ENCODE measurements at places on chromosomes 11 and 22.

- DNase-seq, result no peak
These were observed 51.3 kb upstream of the CADM1 start for GRCh38 chr11:115555336-115556090.

DNA sequence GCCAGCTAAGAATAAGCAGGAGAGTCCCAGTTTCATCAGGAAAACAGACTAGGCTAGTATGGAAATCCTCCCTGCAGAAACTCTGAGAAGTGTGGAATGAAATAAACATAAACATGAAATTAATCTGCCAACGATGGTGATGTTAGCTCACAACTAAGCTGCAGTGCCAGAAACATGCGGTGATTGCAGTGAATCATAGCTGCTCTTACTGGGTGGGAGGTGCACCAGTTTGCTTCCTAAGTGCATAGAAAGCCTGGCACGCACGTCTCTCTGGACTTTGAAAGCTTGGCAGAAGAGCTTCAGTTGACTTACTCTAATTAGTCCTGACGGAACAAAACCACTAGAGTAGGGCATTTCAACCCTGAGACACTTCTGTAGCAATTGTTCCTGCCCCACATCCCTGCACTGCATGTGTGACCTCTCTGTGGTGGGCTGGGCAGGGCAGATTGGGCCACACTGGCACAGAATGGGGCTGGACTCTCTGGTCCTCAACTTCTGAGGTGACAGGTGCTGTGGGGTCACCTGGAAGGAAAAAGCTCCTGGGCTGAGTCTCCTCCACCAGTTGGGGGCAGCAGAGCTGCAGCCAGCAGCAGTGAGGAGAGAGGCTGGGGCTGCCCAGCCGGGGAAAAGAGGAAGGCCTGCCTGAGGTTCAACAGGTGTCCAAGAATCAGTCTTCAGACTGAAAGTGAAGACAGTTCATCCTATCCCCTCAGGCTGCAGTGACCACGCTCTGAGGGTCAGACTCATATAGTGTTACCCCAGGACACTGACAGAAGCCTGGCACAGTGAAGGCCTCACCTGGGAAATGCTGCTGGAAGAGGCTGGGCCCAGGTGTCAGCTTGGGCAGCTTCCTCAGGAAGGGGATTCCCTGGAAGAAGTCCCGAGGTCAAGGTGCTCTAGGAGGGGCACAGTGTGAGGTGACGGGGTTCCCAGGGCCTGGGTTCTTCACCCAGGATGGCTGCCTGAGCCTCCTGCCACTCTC is 40.5 kb downstream of the GGTLC2 start:
- no peak for DNase-seq

DNA sequence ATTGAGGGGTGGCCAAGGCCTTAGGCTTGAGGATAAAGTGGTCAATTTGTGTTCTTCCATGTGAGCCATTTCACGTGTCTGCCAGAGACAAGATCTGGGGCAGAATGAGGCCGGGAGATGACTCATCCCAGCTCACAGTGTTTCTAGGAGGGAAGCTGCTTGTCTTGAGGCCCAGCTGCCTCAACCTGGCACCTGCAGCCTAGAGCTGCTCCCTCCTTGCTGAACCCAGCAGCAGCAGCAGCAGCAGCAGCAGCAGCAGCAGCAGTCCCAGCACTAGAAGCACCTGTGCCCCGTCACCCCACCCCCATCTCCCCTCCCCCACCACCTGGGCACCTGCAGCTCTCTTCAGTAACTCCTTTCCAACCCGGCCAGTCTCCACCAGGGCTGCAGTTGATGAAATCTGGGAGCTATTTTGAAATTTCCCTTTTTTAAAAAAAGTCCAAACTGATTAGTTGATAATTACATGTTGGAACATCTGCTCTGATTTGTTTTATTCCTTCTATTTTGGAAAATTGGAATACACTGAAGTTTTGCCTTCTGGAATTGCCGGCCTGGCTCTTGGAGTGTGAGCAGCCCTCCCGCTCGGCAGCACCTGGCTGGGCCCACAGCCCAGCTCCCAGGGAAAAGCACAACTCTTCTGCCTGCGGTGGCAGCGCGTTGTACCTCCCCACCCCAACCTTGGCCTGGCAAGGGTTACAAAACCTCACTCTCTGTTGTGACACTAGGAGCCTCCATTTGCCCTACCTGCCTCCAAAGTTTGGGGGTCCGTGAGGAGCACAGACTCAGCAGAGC is 143.5 kb downstream of the NXPE2 start:
- no peak for DNase-seq

DNA sequence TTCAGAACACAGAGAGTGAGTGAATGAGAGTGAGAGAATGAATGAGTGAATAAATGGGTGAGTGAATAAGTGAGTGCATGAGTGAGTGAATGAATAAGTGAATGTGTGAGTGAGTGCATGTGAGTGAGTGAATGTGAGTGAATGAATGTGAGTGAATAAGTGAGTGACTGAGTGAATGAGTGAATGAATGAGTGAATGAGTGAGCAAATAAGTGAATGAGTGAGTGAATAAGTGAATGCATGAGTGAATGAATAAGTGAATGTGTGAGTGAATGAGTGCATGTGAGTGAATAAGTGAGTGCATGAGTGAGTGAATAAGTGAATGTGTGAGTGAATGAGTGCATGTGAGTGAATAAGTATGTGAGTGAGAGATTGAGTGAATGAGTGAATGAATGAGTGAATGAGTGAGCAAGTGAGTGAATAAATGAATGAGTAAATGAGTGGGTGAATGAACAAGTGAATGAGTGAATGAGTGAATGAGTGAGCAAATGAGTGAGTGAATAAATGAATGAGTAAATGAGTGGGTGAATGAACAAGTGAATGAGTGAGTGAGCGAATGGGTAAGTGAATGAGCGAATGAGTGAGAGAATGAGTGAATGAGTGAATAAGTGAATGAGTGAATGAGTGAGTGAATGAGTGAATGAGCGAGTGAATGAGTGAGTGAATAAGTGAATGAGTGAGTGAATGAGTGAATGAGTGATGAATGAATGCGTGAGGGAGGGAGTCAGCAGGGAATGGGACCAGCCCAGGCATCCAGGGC is 21.3 kb upstream of the MUC5B start:
- DNase-seq, result no peak

DNA sequence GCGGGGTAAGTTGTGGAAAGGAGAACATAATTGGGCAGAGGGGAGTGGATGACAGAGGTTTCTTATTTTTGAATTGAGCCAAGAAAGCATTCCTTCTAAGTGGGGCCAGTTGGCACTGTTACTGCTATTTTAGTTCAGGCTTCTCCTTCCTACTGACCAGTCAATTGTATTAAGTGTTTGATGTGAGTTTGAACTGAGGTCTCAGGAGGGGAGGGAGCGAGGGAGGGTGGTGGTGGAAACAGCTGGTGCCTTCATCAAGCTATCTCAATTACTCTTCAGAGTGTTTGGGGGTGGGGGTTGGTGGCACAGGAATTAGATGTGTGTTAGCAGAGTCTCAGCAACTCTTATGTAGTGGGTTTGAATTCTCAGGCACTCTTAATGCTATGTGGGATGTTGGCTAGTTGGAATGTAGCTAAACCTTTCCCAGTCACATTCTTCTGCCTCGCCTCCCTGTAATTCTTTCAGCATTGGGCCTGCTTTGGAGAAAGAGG is 14.5 kb downstream of the CTNND1 start:
- DNase-seq, result no peak

GRCh38 chr11:31808721-31809540 is 2.2 kb downstream of the PAX6 start:
- no peak for DNase-seq

DNA sequence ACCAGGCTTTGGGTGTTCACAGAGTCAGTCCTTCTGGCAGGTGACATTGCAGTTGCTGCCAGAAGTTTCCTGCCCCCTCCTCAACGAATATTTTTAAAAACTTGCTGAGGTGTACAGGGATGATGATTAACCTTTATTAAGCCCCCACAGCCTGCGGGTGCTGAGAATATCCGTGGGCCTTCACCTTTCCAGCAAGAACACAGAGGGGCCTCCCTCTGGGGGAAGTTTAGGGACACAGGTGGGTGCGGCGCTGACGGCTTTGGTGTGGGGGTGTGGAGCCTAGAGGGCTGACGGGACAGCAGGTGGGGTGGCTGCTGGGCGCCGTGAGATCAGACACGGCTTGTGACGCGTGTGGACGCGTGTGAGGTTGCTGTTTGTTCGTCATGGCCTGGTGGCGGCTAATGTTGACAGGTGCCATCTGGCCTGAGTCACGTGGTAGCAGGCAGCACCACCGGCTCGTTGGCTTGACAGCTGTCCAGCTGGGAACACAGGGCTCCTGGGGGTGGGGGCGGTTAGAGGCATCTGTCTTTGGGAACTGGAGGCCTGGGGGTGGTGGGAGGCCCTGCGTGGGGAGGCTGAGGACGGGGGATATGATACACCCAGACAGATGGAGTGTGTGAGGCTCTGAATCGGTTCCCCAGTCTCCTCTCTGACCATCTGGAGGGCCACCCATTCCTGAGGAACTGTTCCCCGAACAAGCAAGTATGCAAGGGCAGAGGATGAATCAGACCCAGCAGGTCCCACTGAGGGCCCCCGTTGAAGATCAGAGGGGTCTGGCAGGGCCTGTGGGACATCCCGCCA is 12.5 kb upstream of the LRRC10B start:
- DNase-seq, result no peak

- DNase-seq, result no peak
These were observed 365.3 kb downstream of the CTTN start for GRCh38 chr11:70763606-70764005.

DNA sequence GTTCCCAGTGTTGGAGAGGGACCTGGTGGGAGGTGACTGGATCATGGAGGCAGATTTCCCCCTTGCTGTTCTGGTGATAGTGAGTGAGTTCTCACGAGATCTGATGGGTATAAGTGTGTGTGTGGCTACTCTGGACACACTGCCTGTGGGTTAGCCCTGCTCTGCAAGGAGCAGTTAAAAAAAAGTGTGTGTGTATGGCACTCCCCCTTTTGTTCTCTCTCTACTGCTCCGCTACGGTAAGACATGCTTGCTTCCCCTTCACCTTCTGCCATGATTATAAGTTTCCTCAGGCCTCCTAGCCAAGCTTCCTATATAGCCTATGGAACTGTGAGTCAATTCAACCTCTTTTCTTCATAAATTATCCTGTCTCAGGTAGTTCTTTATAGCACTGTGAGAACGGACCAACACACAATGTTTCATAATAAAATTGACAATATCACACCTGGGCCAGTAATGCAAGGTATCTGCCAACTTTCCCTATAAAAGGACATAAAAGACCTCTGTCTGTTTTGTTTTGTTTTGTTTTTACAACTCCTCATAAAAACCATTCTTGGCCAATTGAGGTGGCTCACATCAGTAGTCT is 20.2 kb downstream of the CLTCL1 start:
- DNase-seq, result no peak

DNA sequence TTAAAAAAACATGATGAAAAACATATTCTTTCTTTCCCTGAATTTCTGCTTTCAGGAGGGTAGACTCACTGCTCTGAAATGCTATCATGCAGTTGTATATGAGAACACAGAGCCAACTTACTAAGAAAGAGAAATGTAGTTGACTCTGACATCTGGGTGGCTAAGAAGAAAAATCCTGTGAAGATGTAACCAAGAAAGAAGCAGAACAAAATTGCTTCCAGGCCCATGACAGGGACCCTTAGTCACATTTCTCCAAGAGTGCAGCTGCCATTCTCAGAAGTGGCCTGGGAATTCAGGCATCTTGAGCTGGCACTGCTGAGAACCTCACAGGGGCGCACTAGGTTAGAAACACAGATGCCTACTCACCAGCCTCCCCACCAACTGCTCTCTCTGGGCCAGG is 73.6 kb downstream of the RPL27A start:
- no peak for DNase-seq

DNA sequence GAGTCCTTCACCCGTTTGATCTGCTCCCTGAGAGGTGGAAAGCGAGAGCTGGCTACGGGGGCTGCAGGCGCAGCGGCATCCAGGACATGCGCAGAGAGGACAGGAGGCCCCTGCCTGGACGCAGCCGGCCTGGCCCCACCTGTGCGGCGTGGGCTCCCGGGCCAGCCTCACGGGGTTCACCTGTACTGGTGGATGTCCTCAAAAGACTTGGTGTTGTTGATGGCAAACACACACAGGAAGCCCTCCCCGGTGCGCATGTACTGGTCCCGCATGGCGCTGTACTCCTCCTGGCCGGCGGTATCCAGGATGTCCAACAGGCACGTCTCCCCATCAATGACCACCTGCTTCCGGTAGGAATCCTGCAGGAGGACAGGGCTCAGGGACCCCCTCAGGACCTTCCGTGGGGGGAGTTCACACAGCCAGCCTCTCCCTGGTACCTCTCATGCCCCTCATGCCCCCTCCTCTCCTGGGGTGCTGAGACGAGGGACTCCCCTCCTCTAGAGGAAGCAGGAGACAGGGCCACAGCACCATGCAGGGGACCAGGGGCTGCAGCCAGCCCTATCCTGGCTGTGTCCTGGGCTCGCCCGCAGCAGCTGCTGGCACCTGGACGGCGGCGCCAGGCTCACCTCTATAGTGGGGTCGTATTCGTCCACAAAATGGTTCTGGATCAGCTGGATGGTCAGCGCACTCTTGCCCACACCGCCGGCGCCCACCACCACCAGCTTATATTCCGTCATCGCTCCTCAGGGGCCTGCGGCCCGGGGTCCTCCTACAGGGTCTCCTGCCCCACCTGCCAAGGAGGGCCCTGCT is 1.6 kb downstream of the HRAS start:
- DNase-seq, result no peak

DNA sequence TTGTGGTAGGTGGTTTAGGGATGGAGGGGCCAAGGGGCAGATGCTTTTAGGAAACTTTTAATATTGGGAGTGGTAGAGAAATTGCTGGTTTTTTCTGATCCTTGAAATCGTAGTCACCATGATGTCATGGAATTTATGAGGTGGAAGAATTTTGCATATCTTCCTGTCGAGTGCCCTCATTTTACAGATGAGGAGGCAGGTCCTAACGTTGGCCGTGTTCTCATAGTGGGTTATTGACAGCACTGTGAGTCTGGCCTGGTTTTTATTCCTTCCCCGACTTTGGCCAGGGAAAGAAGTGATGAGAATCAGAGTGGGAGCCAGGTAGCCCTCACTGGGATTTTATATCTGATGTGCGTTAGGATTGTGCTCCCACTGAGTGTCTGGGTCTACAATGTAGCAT is 8.8 kb upstream of the PACS1 start:
- no peak for DNase-seq

DNA sequence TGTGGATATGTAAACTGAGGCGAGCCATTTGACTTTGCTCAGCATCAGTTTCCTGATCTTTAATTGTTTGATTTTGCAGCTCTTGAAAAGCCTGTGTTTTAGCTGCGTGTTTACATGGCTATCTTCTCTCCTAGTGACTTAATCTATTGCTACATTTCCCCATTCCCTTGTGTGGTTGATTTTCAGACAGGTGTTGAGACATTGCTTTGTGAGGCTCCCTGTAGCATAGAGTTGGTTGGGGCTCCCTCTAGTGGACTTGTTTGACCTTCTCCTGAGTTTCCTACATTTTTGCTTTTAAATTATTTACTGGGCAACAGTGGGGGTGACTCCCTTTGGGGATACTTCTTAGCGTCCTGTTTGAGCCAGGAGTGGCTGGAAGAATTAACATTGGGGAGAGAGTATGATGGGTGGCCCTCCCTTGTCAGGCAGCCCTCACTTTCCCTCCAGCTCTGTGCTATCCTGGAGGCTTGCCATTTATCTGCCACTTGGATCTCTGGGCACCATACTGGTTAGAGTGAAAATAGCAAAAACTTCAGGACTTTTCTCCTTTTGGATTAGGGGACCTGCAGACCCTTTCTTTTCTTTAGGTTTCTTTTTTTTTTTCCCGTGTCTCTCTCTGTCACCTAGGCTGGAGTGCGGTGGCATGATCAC is 9.2 kb upstream of the CBL start:
- peak; percentile 89 for DNase-seq

- no peak for DNase-seq
These were observed 186.8 kb downstream of the SOX6 start for GRCh38 chr11:16169541-16169940.

Measured in suppressor macrophage (primary cell).